ENCODE measurements at places on chromosomes 6 and 20.

DNA sequence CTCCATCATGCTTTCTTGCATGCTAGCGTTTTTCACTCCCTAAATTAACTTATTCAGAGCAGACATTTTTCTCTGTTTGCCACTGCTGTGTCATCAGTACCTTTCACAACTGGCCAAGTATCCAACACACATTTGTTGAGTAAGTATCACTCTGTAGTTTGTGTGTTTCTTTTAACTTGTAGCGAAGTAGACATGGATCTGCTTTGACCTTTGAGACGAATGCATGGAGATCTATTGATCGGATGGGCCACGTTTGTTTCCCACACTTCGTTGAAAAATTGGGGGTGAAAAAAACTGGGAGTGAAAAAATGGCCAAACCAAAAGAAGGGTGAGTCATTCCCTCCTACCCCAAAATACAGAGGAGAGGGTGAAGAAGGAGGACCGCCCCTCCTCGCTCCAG is 12.9 kb upstream of the SLC9A8 start:
- no peak for DNase-seq

- peak; percentile 94 for DNase-seq
Observed at GRCh38 chr20:63627129-63627750, 339 bp upstream of the GMEB2 start.

DNA sequence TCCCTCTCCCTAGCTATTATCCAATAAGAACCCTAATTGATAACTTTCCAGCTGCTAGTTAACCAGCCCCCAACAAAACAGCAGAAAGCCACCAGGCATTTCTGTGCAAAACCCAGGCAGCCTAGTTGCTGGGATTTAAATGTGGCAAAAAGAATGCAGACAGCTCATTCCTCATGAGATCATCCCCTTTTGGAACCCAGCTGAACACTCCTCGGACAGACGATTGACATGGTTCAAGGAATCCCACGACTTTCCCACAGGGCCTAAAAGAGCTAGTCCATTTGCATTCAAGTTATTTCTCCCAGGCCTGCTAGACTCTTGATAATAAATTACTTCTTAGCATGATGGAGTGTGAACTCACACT is 24.0 kb downstream of the JAG1 start:
- DNase-seq: peak; percentile 59

GRCh38 chr6:31356216-31356945 is 598 bp downstream of the HLA-B start:
- DNase-seq: no peak

DNA sequence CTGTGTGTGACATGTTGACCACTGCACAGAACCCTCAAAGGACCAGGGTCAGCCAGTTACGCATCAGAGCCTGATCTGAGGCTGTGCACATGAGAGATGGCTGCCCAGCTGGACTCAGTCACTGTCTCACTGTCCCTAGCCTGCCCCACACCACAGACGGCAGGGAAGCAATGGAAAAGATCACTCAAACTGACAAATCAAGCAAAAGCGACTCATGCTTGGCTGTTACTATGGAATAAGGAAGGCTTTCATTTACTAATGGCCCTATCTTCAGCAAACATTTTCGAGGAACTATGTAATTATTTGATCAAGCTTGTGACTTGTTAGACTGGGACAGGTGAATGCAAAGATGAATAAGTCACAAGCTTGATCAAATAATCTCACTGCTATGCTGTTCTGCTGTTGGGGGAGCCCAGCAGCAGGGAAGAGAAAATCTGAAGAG is 137.0 kb downstream of the SLC23A2 start:
- no peak for DNase-seq

- DNase-seq: no peak
Observed at GRCh38 chr20:11895861-11896387, 21.8 kb upstream of the BTBD3 start.

DNA sequence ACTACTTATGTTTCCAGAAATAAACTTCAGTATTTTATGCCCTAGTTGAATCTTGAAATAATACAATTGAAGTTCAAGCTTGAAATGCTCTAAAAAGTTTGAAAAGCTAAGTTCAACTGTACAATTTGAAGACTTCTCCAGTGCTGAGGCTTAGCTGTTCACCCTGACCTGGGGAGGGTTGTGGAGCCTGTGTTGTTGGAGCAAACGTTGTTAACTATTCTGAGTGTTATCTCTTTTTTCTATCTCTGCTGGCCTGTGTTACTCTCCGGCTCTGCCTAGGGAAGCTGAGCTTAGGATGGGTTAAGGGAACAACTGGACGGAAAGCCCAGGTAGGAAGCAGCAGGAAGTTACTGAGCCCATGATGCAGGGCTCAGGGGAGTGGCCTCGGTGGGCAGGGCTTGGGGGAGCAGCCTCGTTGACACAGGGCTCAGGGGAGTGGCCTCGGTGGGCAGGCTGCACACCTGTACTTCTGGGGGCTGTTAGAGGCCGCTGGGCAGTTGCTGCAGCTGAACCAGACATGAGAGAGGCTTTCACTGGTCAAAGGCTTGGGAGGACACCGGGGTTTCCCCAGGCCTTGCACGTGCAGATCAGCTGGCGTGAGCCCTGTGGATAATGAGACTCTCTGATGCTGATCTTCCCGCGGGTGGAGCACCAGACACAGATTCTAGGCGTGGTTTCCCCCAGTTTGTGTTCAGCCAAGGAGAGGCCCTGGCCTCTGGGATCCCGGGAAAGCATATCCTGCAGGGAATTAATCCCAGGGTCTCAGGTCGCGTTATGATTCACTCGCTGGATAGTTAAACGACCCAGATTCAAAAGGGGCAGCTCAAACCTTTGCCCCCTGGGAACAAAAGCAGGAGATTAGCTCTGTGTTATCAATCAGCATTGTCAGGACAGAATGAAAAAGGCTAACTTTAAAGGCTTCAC is 58.9 kb downstream of the ERMARD start:
- no peak for DNase-seq

- DNase-seq: no peak
Observed at GRCh38 chr20:10511170-10511508, 76.0 kb downstream of the SLX4IP start.

GRCh38 chr6:123171341-123172115 is 175.5 kb downstream of the CLVS2 start:
- DNase-seq: no peak

- no peak for DNase-seq
Observed at GRCh38 chr6:20802596-20802995, 268.3 kb downstream of the CDKAL1 start.

GRCh38 chr6:152462716-152463115 is 174.4 kb downstream of the SYNE1 start:
- DNase-seq: no peak

GRCh38 chr20:47859278-47859677 is 74.0 kb upstream of the SULF2 start:
- peak; percentile 57 for DNase-seq

GRCh38 chr6:133085896-133086295 is 155.3 kb upstream of the EYA4 start:
- DNase-seq: no peak

- DNase-seq: no peak
Observed at GRCh38 chr20:47815866-47816265, 30.6 kb upstream of the SULF2 start.

DNA sequence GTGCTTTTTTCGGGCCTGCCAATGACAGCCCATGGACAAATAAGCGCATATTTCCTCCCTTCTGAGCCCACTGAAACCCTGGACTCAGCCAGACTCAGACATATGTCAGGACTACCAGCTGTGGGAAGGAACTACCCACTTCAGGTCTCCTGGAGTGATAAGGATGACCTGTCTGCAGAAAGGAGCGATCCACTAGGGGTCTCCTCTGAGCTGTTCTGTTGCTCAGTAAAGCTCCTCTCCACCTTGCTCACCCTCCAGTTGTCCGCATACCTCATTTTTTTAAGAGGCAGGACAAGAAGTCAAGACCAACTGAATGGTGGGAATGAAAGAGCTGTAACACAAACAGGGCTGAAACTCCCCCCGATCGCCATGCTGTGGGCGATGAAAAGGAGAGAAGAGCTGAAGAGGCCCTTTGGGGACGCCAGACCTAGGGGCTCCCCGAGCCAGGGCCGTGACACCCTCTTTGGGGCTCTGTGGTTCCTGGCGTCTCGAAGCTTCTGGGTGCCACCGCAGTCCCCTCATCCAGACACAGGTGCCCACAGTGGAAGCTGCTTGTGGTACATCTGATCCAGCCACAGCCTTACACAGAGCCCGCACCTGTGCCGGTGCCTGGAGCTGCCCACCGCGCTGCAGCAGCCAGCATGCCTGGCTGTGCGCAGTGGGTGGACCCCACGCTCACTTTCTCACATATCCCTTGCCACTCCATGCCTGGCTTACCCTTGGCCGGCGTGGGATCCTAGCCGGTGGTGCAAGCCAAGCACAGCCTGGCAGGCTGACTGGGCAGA is 68.8 kb downstream of the EYS start:
- no peak for DNase-seq

DNA sequence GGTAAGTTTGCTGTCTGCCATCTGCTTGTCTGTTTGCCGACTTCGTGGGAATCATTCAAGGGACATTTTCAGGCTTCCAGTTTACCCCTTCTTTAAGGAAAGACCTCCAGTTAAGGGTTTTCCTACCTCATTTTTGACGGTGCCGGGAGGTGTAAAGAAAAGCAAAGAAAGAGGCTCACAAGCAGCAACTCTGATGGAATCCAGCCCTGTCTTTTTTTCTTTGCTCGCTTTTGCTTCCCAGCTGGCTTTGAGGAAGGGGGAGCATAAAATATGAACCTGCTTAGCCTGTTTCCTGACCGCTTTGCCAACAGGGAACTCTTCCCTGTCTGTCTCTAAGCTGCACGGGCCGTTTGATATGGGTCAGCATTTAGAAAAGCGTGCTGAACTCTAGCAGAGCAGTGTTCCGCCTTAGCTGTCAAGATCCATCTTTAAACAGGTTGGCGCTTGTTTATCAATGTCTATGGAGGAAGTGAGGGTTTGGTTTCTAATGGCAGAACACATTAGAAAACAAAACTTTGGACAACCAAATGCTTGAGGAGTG is 13.8 kb downstream of the SYTL3 start:
- no peak for DNase-seq

- peak; percentile 75 for DNase-seq
Observed at GRCh38 chr6:43608310-43608763, 20.7 kb downstream of the GTPBP2 start.

DNA sequence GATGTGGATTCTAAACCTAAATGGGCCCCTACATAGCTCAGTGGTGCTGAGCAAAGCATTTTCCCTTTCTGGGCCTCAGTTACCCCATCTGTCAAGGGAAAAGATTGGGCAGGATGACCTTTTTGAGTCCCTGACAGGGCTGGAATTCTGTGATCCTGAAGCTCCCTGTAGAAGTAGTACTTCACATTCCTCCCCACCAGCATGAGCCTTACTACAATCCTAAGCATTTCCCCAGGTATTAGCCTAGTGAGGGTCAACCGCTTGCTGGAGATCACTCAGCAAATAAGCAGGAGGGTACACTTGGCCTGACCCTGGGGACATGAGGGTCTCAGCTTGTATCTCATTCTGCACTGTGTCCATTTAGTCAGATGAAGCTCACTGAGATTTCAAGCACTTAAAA is 13.4 kb downstream of the NDRG3 start:
- DNase-seq: no peak

Measured in fibroblast of skin of right quadriceps (primary cell).